Activated CD8-positive, alpha-beta T cell treated with anti-CD3 and anti-CD28 coated beads, Interleukin-2, amount 10 ng/mL, durations not matched to agents 7 days and 5 days (primary cell): ENCODE measurements at places on chromosomes 4 and X. TPM values are rescaled to one million over a fixed set of nuclear protein-coding genes. Genes with fewer than 3 reads are reported as not detected.

DNA sequence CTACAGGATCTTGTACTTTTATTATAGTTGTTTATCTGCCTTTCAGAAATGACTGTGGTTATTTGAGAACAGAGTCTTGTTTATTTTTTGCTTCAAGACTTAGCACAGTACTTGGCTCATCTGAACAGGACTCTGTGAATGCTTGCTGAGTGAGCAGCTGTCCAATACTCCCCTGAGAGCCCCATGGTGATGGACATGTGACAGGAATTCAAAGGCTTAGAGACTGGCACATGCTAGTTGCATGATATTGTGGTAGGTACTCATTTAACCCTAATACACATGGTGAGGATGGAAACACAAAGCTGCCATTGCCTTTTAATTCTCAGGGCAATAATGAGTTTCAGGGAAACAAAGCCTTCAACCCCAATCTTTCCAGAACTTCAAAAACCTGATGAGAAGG is 97.3 kb downstream of the GEMIN8 start:
- DNase-seq = no peak

- no peak for DNase-seq
Observed at GRCh38 chr4:46506876-46507275, 116.9 kb upstream of the GABRA2 start.

CSAG3 gene
- total RNA-seq = not detected

DNA sequence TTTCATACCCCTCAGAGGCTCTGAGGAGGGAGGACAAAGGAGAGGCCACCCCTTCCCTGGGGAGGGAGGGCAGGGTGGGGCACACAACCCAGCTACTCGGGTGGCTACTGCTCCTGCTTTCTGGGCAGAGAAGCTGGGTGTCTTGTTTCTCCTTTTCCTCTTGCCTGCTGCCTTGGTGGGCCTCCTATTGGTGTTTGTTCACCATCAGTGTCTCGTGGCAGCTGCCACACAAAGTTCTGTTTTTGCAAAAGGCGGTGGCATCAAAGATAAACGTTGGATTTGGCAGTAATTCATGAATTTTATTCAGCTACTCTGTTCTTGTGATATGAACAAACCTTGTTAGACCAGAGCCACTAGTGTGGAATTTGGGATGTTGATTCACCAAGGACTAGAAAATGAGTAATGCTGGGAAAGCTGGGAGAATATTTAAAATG is 153.0 kb upstream of the SCML1 start:
- no peak for DNase-seq
